ENCODE measurements at places on chromosomes 7 and 10.

GRCh38 chr10:109275960-109276359, 647.4 kb downstream of the XPNPEP1 start:
- no peak for DNase-seq

- DNase-seq: no peak
Measured at GRCh38 chr10:49309691-49310411, 10.9 kb downstream of the C10orf71 start.

DNA sequence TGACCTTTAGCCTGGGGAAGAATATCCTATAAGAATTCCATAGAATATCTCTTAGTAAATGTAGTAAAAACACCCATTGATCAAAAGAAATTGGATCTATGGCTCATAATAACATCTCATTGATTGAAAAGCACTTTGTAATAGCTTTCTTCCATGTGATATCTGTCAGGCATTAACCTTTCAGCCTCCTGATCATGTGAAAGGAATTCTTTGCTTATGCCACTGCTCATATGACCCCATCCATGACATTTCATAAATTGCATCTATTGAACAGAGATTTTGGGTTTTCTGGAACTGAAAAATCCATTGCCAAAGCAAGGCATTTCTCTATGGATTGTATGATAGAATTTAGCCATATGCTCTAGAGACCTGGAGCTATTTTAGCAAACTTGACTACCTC, 519.3 kb upstream of the PFKP start:
- DNase-seq: no peak

GRCh38 chr7:128911423-128912031, 1.0 kb upstream of the KCP start:
- no peak for DNase-seq

GRCh38 chr10:103750836-103751235, 104.5 kb downstream of the SH3PXD2A start:
- DNase-seq: no peak

GRCh38 chr7:154638286-154638685, 364.6 kb downstream of the PAXIP1 start:
- no peak for DNase-seq

DNA sequence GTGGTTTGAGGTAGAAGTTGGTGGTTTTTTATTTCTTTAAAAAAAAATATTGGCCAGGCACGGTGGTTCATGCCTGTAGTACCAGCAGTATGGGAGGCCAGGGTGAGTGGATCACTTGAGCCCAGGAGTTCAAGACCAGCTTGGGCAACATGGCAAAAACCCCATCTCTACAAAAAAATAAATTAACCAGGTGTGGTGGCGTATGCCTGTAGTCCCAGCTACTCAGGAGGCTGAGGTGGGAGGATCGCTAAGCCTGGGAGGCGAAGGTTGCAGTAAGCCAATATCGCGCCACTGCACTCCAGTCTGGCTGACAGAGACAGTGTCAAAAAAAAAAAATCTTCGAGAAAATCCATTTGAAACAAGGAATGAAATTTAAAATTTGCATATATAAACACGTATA, 1.1 kb downstream of the IL2RA start:
- DNase-seq: no peak

DNA sequence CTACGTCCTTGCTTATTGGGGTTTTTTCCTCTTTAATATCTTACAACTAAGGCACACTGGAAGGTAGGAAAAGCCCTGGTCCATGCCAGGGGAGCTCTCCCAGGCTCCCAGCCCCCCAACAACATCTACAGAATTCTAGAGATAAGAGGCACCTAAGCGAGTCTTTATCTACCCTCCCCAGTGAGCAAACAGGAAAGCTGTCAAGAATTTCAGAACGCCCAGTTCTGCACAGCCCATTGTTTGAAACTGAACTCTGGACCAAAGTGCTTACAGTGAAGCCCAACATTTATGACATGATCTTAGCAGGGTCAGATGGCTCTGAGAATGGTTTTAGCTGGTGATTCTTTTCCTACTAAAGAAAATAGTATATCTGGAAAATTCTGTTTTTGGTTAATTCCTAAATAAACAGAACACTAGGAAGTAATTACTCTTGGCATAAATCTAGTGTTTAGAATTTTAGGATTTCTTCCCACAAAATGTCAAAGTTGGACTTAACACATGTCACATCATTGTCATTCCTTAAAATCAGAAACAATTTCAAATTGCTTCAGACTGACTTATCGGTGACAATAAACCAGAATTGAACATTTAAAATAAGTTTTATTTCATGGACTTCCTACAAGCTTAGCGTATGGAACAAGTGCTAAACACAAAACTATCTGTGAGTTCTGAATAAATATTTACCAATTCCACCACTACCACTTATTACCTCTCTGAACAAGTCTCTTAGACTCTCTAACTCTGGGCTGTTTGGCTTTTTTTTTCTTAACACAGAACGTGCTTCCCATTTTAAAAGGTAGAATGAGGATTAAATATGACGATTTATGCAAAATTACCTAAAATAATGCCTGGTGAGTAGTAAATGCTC, 31.3 kb upstream of the RNF32 start:
- no peak for DNase-seq

DNA sequence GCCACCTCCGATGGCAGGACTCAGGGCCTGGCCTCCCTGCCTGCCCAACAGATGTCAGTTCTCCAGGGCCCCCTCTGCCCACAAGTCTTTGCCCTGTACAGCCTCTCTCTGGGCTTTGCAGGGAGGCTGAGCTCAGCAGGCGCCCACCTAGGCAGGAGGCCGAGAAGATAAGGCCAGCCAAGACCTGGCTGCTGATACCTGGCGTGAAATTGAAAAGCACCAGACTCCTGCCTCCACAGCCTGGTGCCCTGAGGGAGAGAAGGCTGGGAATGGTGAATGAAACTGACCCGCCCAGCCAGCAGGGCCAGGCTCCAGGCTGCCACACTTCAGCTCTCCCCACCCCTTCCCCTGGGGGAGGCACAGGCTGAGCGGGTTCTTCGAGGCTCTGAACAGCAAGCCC, 145.8 kb downstream of the CDH23 start:
- no peak for DNase-seq

GRCh38 chr10:119663866-119664698, 12.9 kb downstream of the BAG3 start:
- DNase-seq: no peak

- DNase-seq: no peak
Measured at GRCh38 chr10:10613656-10614244, 403.9 kb upstream of the CELF2 start.

DNA sequence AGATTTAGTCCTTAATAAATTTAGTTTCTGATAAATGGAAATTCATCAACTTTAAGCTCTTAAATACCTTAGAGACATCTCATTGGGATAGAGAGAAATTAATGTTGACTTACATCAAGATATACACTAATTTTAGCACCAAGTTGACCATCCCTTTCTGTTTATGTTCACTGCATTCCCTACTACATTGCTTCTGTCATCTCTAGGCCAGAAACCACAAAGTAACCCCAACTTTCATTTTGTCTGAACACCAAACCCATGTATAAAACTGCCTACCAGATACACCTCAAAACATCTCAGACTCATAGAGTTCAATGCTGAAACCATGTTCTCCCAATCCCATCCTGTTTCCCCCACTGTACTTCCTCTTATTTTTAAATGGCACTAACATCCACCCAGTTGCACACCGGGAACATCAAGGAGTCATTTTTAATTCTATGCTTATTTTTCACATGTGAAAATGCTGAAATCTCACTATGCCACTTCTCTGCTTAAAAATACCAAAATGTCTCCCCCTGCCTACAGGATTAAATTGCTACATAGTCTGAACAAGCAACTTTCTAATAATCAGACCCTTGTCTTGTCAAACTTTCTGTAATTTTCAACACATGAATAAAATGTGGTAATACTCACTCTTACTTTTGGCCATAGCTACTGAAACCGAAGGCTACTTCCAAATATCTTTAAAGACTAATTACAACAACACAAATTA, 201.6 kb downstream of the SEMA3D start:
- no peak for DNase-seq

DNA sequence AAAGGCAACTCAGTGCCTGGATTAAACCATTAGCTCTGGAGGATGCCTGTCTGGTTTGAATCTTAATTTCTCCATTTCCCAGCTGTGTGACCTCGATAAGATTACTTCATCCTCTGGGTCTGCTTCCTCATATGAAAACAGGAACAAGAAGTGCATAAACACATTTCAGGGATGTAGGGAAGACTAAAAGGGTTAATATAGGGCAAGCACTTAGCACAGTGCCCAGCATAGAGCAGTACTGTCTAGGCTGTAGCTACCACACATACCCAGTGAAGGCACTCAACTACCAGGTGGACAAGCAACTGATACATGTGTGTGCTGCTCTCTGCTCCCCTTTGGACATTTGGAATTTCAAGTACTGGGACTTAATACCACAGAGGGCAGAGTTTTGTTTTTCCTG, 85.4 kb downstream of the KCNMA1 start:
- DNase-seq: no peak

GRCh38 chr10:113384181-113384580, 168.7 kb upstream of the HABP2 start:
- DNase-seq: no peak

DNA sequence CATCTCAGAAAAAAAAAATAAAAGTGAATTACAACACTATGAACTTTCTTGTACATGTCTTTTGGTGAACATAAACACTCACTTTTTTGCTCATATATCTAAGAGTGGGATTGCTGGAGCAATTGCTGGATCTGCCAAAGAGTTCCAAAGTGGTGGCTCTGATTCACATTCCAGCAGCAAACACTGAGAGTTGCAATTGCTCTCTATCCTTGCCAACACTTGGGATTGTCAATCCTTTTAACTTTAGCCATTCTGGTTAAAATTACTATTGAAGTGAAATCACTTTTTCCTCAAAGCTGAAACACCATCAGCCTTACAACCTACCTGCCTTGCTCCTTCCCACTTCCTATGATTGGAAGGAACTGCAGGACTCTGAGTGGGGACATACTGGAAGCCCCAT, 70.7 kb downstream of the CDHR3 start:
- no peak for DNase-seq

GRCh38 chr7:112540839-112541577, 60.2 kb downstream of the LSMEM1 start:
- no peak for DNase-seq

DNA sequence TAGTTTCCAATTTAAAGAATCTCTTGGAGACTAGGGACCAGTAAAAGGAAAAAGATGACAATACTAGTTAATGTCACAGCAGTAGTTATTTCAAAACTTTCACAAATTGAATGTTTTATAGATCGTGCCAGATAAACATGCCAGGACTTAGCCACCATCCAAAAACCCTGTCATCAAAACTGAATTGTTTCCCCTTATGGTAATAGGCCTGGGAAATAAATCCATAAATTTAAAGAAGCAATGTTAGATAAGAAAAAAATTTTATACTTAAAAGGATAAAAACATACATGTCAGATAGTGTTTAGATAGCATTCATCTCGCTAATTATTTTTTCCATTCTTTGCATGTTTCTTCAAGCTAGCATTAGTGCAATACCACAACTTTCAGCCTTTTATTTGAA, 71.2 kb downstream of the SUGCT start:
- no peak for DNase-seq

GRCh38 chr7:114181280-114181679, 233.3 kb upstream of the FOXP2 start:
- DNase-seq: no peak

GRCh38 chr7:142960955-142961512, 1.1 kb downstream of the KEL start:
- no peak for DNase-seq
